DMS79 (cell line): ENCODE measurements at places on chromosomes 2 and 18.

DNA sequence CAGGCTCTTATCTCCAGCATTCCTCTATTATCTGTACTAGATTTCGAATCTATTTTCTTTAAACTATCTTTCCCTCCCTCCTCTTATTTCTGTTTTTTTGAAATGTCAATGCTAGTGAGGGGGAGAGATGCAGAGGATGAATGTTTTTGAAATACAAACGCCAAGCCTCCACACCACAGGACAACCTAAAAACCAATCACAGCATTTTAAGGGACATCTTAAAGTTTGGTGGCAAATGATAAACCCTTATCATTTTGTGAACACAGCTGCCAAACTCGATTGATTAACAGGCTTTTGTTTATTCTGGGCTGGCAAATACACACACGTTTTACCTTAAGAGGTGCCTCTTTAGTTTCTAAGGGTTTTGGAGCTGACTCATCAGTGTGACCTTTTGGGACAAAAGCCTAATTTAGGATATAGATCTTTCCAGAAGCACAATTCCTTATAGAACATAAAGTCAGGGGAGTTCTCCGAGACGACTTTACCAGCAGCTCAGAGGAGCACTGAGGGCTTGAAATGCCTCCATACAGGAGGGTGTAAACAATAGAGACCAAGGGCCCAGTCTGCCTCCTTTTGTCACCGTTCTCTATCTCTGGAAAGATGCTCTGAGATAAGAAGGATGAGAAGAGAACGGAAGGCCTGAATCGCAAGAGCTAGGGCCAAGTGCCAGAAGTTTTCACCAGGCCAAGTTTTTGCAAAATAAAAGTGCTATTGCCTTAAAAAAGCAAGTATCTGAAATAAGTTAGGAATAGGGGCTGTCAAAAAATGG lies 4.2 kb upstream of the MEIS1 start:
- no peak for DNase-seq

- no peak for DNase-seq
Measured at GRCh38 chr18:78448106-78448505, 531.5 kb upstream of the SALL3 start.

DNA sequence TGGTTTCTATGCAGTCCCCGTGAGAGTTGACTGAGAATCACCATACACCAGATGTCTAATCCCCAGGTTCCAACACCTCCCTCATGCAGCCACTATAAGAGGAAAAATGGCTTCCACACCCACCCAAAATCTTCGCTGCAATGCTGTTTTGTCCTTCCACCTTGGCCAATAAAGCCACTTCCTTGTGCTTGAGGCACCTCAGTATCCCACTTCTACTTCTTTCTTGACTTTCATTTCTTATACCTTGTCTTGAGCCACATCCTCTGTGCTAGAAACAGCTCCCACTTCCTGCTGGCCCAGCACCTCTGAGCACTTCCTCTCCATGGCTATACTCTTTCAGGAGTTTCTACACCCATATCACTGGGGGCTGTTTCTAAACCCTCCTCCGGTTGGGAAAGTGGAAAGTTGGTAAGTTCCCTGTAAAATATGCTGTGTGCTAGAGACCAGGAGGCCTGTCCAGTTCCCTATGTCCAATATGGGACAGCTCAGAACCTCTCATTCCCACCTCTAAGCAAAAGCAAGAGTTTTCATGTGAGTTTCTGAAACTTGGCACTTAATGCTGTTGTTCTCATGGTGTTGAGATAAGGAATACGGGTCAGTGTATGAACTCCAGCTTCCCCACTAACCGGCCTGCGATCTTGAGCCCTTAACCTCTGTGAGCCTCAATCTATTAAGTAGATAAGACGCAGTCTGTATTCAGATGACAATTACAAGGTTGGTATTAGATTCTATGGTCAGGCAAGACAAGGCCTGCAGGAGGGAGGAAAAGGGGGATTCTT lies 209.1 kb upstream of the ID2 start:
- DNase-seq = no peak

GRCh38 chr2:193876980-193877379 lies 1682.2 kb upstream of the TMEFF2 start:
- no peak for DNase-seq

DNA sequence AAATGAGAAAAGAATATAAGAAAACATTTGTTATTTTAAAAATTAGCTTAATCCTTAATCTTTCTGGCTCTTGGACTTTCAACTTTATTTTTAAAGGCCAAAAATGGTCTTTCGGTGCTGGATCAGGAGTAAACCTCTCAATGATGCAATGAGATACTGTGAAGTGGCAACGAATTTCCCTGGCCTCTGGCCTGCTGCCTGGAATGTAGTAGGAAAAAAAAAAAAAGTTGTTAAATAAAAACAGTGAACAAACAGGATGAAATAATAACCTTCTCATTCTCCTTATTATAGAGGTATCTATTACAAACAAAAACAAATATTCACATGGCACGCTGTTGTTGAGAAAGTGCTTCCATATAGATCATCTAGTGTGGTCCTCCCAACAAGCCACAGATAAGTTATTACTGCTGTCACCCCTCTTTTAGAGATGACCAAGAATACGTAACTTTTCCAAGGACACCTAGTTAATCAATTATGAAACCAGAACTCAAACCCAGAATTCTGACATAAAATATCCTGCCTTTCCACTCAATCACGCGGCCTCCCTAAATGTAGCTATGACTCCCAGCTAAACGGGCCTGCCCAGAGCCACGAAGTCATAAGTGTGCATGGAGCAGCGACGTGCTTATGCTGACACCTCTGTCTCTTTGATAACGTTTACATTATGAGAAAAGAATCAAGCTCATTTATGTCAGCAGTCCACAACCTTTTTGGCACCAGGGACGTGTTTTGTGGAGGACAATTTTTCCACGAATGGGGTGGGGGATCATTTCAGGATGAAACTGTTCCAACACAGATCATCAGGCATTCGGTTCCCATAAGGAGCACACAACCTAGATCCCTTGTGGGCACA lies 170.9 kb downstream of the BCL2 start:
- DNase-seq = no peak

GRCh38 chr2:207238831-207239701 lies 73.3 kb upstream of the KLF7 start:
- no peak for DNase-seq

GRCh38 chr2:239951129-239951734 lies 73.9 kb downstream of the NDUFA10 start:
- no peak for DNase-seq

DNA sequence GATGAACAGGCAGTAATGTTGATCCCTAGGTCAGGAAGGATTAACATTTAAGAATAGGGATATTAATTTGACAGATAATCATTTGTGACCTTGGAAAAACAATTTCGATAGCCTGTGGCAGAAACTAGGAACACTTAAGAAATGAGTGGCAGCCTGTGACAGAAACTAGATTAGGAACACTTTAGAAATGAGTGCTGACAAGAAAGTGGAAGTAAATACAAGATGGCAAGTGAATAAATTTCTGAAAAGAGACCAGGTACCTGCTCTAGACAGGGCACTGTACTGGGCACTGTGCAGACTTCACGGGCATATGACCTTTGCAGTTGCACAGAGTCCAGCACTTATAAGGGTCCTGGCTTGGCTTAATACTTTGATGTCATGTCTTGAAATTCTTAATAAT lies 5.5 kb upstream of the HNRNPA3 start:
- no peak for DNase-seq

DNA sequence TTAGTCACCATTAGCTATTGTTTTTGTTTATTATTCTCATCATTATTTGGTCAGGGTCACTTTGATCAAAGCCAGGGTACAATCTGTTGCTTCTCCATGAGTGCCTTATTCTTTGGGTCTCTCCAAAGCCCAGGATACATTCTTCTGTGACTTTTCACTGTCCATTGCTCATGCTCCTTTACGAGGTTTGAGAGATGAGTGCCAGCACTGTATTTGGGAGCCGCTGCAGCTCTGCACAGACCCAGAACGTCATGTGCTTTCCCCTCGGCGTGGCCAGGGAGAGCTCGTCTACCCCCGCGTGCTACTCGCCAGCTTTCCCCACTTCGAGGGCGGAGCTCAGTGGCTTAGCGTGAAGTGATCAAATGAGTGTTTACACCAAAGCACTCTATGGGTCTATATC lies 123.7 kb downstream of the COL6A3 start:
- no peak for DNase-seq

GRCh38 chr2:121052023-121052422 lies 233.0 kb downstream of the TFCP2L1 start:
- DNase-seq = no peak

DNA sequence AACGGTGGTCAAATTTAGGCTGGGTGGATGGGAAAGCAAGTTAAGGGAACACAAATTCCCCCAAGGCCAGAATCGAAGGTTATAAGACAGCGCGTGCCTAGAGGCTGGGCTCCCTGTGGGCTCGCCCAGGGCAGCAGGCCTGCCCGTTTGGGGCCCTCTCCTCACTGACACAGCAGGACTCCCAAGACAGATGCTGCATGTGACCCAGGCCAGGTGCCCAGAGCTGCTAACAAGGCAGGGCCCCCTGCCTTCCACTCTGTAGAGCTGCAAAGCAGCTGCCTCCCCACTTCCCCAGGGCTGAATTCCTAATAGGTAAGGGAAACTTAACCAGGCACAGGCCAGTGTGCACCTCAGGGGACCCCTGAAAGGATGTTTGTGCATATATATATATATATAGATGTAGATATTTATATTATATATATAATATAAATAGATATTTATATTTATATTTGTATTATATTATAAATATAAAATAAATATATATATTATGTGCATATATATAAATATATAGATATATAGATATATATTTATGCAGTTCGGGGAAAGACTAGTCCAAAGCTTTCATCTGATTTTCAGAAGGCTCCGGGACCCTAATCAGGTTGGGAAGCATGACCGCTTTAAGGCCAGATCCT lies 43.7 kb downstream of the TMEM37 start:
- DNase-seq = no peak

- no peak for DNase-seq
Measured at GRCh38 chr2:173432049-173432754, 77.5 kb downstream of the CDCA7 start.

DNA sequence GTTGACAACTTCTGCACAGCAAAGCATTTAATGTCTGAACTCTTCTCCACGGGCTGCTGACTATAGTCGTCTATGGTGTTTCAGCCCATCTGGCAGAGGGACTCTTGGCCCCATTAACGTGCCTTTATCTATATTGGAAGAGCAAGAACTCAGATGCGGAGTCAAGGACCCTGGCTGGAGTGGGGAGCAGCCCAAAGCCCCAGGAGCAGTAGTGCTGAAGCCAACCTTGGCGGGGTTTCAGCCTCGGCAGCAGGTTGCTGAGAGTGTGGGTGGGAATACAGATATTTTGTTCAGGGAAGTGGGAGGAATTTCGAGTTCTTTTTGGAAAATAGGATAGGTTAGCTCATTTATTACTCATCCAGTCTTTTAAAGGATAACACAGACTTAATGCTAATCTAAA lies 34.2 kb downstream of the TMEM17 start:
- peak; percentile 87 for DNase-seq

- no peak for DNase-seq
Measured at GRCh38 chr2:240832921-240833494, 13.0 kb upstream of the KIF1A start.

- no peak for DNase-seq
Measured at GRCh38 chr18:24731158-24731557, 270.7 kb downstream of the HRH4 start.

DNA sequence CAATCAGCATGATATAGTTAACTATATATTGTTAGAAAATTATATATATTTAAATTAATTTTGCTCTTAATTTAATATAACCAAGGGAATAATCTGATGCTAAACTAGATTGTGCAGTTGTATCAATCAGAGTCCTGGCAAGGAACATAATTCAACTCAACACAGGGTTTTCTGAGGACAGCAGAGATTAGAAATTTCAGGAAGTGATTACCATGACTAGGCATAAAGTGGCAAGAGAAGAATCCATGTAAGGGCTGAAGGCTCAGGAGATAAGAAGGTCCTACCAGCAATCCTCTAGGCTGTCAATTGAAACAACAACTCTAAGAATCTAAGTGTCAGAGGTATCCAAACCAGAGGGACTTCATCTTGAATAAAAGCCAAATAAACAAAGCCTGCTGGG lies 807.8 kb downstream of the DSC3 start:
- DNase-seq = no peak

GRCh38 chr2:14120376-14120775 lies 512.1 kb upstream of the LRATD1 start:
- DNase-seq = no peak

GRCh38 chr2:142734770-142735169 lies 142.7 kb upstream of the KYNU start:
- no peak for DNase-seq

DNA sequence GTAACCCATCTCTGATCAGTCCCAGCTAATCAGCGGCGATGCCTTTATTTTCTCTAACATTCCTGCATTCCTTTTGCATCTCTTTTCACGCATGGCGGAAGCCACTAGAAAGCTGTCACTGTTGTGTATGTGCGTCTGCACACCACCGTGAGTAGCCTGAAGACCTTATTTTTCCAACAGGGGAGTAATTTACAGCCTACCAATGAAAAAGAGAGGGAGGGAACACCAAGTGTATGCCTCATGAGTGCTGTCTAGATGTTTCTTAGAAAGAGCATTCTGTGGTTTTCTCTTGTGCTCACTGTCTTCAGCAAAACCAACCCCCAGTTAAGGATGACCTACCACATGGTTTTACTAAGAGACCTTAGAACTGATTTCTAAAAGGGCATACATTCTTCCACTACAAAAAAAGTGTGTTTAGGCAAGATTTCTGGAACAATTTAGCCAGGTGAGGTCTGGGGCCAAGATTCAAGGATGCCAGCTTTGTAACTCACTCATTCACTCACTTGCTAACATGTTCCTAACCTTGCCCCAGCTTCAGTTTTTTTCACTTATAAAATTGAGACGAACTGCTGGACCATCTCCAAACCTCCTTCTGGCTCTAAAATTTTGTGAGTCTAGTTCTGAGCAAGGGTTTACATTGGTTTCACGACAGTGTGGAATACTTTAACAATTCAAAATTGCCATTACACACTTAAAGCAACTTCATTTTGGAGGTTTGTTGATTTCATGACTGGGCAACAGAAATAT lies 51.4 kb downstream of the BCL2 start:
- DNase-seq = no peak

DNA sequence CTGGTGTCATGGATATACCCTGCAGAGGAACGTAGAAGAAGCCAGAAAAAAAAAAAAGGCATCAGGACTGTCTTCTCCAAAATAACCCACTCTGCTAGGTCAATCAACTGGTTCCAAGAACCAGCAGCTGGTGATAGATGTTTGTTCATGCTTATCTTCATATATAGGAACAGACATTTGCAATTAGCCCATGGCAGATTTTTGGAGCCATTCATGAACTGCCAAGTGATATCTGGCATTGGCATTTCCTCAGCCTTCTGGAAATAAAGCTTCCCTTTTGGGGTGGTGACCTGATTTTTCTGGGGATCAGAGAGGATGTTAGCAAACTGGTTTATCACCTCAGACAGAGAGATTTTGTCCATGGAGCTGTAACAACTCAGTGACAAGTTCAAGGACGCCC lies 234.9 kb downstream of the OSR1 start:
- no peak for DNase-seq
